Astrocyte of the spinal cord (primary cell): ENCODE measurements at places on chromosomes 1 and 21.

GRCh38 chr1:109379422-109379821 lies 18.3 kb downstream of the SORT1 start:
- DNase-seq, result no peak

GRCh38 chr1:223508796-223509195 lies 115.6 kb downstream of the CCDC185 start:
- DNase-seq, result no peak

DNA sequence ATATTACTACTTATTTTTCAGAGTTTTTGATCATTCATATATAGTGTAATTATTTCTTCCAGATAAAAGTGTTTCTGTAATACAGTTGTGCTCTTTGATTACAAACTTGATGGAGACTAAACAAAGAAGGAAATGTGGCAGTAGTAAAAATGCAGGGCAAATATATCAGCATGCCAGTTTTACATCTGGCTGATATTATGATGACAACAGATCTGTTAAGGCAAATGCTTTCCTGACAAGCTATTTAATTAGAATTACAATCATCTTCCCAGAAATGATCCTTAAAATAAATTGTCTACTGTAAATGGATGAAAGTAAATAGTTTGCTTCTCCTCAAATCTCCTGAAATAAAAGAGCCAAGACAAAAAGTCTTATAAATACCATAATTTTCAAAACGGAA lies 1659.8 kb downstream of the BRINP3 start:
- DNase-seq, result no peak

DNA sequence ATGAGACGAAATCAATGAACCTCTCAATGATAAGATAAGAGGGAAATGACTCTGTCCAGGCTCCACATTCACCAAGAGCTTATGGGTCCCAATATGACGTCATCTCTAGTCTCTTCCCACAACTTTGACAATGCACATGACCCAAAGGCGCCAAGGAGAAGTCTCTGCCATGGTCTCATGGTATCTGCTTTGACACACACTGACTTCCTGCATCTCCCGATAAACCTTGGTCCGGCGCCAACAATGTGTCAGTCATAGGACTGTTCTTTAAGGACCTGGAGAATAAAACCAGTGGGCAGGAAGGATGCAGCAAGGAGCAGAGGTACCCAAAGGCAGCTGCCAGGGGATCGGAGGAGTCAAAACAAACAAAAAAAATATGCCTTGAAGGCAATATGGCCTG lies 46.9 kb upstream of the TMEM51 start:
- DNase-seq, result no peak

DNA sequence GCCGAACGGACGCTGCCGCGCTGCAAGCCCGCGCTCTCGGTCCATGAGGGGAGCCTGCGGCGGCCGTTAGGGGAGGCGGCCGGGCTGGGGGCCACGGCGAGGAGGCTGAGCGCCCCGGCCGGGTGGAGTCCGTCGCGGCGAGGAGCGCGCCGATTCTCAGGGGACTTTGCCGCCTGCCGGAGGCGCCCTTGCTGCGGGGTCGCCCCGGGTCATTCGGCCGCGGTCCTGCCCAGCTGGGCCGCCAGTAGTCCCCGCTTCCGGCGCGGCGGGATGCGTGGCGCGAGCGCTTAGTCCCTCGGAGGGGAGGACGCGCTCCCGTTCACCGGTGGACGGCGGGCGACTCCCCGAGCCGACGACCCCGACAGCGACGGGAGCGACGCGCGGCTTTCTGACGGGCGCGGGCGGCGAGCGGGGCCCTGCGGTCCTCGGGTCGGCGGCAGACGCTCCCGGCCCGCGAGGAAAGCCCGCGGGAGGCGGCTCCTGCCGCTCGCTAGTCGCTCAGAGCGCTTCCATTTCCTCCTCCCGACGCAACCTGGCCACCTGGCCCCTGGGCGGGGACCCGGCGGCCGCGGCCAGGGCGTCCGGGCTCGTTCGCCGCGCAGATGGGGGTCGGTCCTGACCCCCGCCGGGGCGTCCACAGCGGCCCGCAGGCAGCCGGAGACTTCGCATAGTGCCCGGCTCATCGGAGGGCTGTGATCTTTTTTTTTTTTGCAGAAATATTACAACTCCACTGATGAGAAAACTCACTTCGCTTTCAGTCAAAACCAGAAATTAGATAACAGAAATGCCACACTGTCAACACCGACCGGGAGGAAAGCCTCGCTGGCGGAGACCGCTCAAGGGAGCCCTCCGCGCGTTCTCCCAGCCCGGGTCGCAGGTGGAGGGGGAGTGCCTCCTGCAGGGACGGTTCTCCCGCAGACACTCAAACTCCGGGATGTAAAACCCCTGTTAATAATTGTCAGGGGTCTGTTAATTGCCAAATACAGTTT lies 641 bp upstream of the ZBTB21 start:
- DNase-seq, result peak; percentile 8

DNA sequence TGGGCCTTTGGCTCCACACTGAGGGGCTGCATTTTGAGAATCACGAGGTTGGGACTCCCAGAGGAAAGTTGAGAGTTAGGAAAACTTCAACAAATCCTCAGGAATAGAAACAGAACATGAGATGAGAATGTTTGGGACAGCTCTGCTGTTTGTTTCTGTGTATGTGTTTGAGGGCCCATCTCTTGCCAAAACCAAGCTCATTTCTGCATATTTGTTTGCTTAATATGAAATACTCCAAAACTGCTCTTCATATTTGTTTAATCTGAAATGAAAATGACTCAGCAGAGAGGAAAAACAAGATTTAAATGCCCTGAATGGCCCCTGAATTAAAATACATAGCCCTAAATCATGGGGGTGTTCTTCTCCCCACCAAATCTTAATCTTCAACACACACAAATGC lies 78.1 kb downstream of the DDR2 start:
- DNase-seq, result no peak

DNA sequence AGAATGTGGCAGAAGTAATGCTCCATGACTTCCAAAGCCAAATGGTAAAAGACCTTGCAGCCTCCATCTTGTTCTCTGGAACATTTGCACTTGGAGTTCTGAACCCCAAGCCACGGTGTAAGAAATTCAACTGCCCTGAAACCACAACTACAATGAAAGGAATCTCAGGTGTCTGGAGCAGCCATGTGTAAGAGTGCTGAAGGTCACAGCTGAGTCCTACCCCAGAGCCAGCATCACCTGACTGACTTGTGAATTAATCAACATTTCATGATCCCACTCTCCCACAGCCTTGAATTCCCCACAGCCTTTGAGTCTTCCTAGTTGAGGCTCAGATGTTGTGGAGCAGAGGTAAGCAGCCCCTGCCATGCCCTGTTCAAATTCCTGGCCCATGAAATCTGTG lies 192.8 kb upstream of the CAMK1G start:
- DNase-seq, result no peak

GRCh38 chr1:33764149-33764548 lies 99.7 kb upstream of the HMGB4 start:
- DNase-seq, result no peak

DNA sequence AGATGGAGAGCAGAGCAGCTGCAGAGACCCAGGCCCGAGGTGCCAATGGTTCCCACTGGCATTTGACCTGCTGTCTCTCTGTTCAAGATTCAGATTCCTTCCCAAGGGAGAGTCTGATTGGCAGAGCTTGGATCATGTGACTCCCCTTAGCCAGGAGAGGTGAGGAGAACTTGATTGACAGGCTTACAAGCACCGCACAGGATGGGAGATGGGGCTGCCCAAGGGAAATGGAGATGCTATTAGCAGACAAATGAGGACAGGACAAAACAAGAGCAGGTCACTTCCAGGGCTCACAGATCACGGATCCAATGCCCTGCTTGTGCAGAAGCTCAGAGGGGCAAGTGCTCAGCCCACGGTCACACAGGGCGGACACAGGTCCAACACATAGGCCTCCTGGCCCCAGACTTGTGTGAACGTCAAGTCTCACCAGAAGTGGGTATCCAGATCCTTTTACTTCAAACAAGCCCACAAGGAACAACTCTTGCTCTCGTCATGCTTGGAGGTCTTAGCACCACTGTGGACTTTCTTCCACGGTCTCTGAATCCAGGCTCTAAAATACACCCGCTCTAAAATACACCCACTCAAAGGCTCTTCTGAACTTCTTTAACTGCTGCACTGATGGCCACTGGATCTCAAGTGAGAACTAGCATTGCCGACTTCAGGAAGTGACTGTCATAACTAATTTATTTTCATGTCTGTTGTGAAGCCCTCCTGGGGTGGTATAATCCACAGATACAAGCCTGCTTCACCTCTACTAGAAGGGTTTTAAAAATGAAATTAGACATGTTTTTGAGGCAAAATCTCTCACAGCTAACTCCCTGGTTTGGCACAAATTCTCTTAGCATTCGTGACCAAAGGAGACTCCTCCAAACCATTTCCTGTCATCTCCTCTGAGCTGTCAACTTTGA lies 274.9 kb downstream of the RRAGC start:
- DNase-seq, result no peak

GRCh38 chr1:24866211-24867083 lies 63.6 kb downstream of the RUNX3 start:
- no peak for DNase-seq

- DNase-seq, result peak; percentile 55
These were observed 40.9 kb upstream of the TMEM52 start for GRCh38 chr1:1959840-1960479.

DNA sequence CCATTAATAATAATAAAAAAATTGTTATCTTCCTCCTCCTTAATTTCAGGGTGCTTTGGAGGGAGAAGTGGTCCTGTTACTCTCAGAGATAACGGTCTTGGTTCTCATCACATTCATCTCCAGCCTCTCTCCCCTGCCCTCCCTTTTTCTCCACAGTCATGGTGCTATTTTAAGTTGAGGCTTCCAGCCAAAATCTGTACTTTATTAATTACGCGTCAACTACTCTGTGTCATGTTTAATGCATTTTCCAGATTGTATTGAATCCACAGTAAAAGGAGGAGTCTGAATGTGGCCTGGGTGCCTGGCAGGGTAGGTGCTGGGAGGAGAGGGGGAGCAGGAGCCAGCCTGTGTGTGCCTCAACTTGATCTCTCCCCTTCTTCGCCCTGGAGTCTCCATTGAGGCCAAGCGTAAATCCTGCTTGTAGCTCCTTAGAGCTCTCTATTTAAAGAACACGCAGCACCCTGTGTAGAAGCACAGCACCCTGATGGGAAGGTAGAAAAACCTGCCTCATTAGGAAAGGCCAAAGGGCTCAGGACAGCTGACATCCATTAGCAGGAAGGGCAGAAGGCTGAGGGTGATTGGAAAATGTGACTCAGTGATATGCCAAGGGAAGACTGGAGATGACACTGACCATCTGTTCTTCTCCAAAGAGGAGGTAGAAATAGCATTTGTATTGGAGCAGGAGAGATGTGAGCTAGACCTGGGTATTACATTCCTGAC lies 82.4 kb downstream of the PLXNA2 start:
- DNase-seq, result peak; percentile 63

- peak; percentile 94 for DNase-seq
These were observed 82.2 kb upstream of the ABCD3 start for GRCh38 chr1:94335950-94336349.

- no peak for DNase-seq
These were observed 140.8 kb upstream of the NBPF11 start for GRCh38 chr1:148292915-148293314.

GRCh38 chr1:166174108-166174507 lies 7.3 kb upstream of the FAM78B start:
- no peak for DNase-seq

DNA sequence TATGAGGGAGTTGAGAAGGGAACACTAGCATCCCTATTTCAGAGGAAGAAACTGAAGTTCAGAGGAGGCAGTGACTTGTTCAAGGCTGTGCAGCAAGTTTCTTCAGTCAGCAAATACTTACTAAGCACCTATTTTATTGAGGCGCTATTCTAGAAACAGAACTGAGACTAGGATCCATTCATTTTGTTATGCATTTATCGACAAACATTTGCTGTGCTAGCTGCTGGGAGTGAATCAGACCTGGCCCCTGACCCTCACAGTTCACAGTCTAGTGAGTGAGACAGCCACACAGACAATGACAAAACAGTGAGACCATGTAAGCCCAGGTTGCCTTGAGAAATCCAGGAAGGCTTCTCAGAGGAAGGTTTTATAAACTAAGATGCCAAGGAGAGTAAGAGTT lies 28.2 kb downstream of the TRIM62 start:
- DNase-seq, result no peak

DNA sequence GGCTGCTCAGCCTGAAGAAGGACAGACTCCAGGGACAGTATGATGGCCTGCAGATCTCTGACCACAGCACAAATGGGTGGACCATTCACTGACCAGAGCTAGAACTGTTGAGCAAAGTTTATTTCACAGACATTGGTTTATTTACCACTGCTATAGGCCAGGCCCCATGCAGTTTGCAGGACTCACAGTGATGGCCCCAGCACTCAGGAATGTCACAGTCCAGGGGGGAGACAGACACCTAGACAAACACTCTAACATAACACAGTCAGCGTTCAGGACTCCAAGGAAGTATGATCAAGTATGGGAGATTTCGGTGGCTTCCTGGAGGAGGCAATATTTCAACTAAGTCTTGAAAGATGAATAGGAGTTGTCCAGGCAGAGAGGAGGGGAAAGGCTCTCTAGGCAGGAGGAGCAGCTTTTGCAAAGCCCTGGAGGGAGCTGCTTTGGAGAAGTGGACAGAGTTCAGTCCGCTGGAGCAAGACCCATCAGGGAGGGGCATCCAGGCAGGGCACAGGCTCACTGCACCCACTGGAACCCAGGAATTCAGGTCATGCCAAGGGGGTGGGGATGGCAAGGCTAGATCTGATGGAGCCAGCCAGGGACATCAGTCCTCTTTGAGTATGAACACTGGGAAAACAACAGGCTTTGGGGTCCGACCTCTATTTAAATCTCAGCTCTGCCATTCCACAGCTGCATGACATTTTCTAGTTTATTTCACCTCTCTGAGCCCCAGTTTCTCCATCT lies 454.3 kb downstream of the MATN1 start:
- no peak for DNase-seq

GRCh38 chr1:147794570-147794969 lies 34.2 kb upstream of the GJA5 start:
- DNase-seq, result no peak

GRCh38 chr1:168636642-168637111 lies 60.3 kb downstream of the XCL1 start:
- DNase-seq, result peak; percentile 56
